HTR-8/SVneo (cell line): ENCODE measurements at places on chromosomes 12 and 14.
A peak's percentile ranks its signal among the peaks of the same experiment; 100 is the strongest.

GRCh38 chr14:100819453-100819828, 6.5 kb upstream of the MEG3 start:
- DNase-seq, result no peak

DNA sequence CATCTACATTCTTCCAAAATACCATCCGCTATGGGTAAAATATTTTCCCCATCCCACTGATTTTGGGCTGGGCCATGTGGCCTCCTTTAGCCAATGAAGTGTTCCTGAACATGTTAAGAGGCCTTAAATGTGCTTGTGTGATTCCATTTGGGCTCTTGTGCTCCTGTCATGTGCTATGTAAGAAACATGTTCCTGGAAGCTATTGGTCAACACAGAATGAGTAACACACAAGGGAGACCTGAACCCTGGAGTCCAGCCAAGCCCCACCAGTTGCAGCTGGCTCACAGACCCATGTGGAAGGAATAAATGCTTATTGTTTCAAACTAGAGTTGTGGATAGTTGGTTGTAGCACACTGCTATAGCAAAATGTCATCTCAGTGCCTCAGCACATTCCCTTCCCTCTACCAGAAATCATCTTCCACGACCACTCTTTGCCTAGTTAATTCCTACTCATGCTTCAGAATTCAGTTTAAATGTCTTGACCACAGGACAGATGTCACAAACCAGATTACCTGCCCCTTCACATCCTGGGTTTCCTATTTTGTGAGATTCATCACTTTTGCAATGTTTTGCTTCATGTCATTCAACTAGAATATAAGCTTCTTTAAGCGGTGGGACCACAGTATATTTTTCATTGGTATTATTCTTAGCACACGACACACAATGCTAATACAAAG, 217.3 kb upstream of the EEA1 start:
- no peak for DNase-seq

DNA sequence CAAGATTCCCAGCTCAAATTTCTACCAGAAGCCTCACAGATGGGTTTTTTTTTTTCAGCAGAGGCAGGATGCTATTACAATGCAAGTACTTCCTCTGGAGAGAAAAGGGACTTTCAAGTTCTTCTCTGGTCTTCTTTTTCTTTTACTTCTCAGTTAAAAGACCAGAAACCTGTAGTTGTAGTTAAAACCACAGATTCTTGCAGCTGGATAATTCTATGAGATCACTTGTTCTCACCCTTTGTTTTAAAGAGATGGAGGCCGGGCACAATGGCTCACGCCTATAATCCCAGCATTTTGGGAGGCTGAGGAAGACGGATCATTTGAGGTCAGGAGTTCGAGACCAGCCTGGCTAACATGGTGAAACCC, 47.6 kb upstream of the OVCH1 start:
- no peak for DNase-seq

GRCh38 chr12:57717131-57717530, 21.4 kb downstream of the AGAP2 start:
- no peak for DNase-seq

- DNase-seq, result no peak
These were observed 44.7 kb downstream of the DPF3 start for GRCh38 chr14:72849222-72849621.

DNA sequence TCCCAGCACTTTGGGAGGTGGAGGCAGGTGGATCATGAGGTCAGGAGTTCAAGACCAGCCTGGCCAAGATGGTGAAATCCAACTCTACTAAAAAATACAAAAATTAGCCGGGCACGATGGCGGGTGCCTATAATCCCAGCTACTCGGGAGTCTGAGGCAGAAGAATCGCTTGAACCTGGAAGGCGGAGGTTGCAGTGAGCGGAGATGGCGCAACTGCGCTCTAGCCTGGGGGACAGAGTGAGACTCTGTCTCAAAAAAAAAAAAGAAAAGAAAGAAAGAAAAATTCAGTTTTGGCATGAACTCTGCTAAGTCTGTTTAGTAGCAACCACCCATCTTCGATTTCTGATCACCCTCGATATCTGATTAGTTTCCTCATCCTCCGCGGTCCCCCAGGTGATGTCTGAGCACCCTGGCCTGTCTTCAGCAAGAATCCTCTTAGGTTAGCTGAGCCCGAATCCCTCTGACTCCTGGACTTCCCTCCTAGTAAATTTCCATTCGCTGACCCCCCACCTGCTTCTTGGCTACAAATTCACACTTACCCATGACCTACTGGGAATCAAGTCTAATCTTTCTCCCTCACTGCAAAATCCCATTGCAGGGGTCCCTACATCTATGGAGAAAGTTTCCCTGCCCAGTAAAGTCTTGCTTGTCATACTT, 879 bp upstream of the HSPB8 start:
- no peak for DNase-seq

DNA sequence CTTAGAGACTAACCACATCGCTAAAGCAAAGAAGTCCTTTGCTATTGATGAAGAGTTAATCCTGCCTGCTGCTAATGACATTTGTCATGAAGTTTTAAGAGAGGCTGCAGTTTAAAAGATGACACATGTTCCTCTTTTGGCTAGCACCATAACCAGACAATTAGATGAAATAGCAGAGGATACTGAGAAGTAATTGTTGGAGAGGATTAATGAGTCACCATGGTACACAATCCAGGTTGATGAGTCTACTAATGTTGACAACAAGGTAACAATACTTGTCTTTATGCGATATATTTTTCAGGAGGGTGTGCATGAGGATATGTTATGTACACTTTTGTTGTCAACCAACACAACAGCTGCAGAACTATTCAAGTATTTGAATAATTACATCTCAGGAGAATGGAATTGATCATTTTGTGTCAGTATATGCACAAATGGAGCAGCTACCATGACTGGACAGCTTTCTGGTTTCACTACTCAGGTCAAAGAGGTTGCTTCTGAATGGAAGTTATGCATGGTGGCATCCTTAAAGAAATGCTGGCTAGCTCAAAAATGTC, 56.7 kb downstream of the LRRIQ1 start:
- DNase-seq, result no peak

GRCh38 chr12:77578466-77579220, 252.1 kb upstream of the NAV3 start:
- DNase-seq, result no peak

- DNase-seq, result no peak
These were observed 12.0 kb upstream of the SINHCAF start for GRCh38 chr12:31337952-31338351.

- no peak for DNase-seq
These were observed 81.4 kb downstream of the NTN4 start for GRCh38 chr12:95709152-95709551.

DNA sequence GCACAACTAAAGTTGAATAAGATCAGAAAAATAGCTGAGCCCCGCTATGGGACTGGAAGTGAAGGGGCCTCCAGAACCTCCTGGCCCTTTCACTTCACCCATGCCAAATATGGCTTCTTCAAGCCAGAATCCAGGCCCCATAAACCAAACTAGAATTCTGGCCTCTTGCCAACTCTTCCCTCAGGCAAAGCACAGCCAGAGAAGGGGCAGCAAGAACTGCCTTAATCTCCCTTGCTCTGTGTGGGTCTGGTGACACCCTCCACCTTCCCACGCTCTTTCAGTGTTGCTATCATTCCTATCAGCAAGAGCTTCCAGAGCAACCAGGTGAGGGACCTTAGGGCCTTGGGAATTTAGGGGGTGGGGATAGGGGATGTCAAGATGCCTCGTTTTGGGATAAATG, 3.1 kb upstream of the PNMA1 start:
- no peak for DNase-seq

- DNase-seq, result no peak
These were observed 359.8 kb downstream of the BTG1 start for GRCh38 chr12:91785655-91786498.

DNA sequence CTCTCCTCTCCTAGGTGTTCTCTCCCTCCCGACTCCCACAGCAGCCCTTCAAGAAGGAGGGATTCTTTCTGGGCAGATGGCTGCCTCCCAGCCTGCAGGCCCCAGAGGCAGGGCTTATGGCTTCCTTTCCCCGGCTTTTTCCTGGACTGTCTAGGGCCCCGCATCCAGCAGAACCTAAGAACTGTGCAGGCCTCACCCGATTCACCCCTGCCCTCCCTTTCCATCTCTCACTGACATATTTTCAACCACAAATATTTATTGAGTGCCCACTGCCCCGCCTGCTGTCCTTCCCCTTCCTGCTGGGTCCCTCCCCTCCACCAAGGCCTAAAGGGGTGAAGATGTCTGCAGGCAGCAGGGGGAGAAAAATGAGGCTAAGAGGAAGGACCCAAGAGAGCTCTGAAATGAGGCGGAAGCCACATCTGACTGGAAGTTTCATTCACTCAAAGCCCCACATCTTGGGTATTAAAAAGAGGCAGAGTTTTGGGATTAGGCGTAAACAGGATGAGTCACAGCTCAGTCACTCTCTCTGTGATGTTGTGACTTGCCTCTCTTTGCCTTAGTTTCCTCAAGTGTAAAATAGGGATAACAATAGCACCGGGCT, 2.9 kb downstream of the SCNN1A start:
- peak; percentile 96 for DNase-seq

- DNase-seq, result no peak
These were observed 102.7 kb upstream of the DACT1 start for GRCh38 chr14:58535044-58535443.

DNA sequence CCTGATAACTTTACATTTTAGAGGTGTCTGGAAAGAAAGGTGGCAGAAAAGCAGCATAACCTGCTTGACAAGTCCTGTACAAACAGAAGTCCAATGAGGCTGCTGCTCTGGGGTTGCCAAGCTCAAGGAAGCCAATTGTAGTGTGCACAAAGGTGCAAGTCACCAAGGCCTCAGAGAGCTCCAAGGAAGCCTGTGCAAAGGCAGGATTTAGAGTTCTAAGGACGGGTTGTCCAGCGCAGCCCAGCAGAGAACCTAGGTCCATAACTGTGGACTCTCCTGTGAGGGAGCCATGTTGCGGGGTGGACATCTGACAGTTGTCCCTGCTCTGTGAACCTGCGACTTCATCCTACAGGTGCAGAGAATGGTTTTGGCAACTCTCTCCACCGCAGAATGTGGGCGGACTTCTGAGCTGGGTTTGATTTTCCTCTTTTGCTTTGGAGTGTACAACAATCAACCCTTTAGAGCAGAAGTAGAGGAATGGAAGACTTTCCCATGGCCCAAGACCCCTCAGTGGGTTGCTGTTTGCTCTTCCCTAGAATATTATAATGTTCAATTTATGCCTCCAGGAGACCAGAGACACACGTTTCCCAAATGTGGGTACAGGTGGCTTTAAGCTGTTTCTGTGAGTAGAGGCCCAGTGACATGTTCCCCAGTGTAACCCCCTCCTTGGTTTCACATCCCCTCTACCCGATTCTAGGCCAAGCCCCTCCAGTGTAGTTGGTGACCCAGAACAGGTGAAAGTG, 81.0 kb downstream of the ETV6 start:
- DNase-seq, result no peak

DNA sequence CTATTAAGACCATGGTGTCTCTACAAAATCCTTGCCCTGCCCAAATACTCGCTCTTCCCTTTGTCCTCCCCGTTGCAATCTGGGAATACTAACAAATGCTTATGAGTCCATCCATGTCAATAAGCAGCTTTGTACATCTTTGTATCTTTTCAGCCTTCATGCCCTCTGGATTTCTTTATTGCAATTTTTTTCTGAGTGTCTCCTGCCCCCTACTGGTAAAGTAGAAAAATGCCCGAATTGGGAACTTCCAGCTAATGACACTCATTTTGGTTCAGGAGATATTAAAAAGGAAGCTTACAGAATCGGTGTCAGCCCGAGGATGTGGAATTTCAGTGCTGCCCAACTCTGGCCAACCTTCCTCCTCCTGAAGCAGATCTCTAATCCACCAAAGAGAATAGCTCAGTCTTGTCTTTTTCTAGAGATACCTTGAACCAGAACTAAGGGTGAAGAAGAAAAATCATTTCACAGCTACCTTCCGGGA, 46.0 kb downstream of the SH2B3 start:
- DNase-seq, result peak; percentile 45

DNA sequence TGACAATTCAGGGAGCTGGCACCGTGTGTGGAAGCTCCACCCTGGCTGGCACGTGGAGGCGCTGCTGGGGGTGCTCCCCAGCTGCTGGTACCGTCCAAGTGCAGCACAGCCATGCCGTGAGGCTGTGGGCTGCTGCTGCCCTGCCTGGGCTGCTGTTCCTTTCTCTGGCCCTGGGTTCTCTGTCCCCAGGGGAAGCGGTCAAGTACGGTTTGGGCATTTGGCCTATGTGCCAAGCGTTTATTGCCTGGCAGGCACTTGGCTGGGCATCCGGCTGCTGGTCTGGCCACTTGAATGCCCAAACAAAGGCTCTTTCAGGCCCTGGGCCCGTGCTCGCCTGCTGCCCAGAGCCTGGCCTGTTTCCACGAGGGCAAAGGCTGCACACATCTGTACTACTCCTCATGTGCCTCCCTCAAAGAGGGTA, 39.6 kb downstream of the RHOF start:
- DNase-seq, result no peak

GRCh38 chr14:34966413-34966812, 16.4 kb upstream of the SRP54 start:
- DNase-seq, result no peak

GRCh38 chr12:5204271-5204670, 160.6 kb downstream of the KCNA5 start:
- no peak for DNase-seq
